Common myeloid progenitor, CD34-positive (primary cell): ENCODE measurements at places on chromosomes 13 and 19.
A peak's percentile ranks its signal among the peaks of the same experiment; 100 is the strongest.

- no peak for DNase-seq
- H3K4me1 ChIP-seq, result no peaks in the 10 kb centered on the region
- H3K27me3 ChIP-seq, result no peaks in the 10 kb centered on the region
Observed at GRCh38 chr13:50580684-50581305, 262.7 kb downstream of the DLEU7 start.

- peak overlapping the region; percentile 55 for H3K4me3 ChIP-seq
- peaks cover 28% of the 10 kb centered on the region for H3K27me3 ChIP-seq
Observed at GRCh38 chr19:1315470-1316166, 29.9 kb downstream of the EFNA2 start.

- H3K36me3 ChIP-seq, result no peaks in the 10 kb centered on the region
- DNase-seq, result no peak
- no peak overlapping the region for H3K27ac ChIP-seq
Observed at GRCh38 chr19:48395170-48395455, 1.6 kb downstream of the GRIN2D start.

DNA sequence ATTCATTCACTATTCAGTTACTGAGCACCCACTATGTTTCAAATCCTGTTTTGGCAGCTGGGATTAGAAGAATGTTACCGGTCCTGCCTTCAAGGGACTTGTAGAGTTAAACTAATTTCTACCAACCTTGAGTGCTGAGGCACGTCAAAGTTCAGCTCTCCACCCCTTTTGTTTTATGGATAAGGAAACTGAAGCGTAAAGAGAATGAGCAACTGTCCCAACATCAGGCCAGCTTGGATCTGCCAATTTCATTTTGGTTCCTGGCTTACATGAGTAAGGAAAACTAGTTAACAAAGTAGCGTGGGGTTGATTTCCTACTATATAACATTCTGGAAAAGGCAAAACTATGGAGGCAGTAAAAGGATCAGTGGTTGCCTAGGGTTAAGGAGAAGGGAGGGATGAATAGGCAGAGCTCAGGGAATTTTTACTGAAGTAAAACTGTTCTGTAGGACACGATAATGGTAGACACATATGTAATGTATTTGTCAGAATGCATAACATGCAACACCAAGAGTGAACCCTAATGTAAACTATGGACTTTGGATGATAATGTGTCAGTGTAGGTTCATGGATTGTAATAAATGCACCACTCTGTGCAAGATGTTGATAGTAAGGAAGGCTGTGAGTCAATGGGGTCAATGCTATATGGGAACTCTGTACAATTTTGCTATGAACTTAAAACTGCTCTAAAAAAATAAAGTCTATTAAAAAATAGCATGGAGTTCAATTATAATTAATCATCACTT is 19.9 kb upstream of the MTIF3 start:
- no peaks in the 10 kb centered on the region for H3K27me3 ChIP-seq
- H3K4me3 ChIP-seq, result no peak overlapping the region
- no peak for DNase-seq
- peaks cover 8% of the 10 kb centered on the region for H3K4me1 ChIP-seq

GRCh38 chr13:73984201-73984600 is 150.0 kb downstream of the KLF12 start:
- no peak overlapping the region for H3K4me3 ChIP-seq
- H3K27me3 ChIP-seq, result no peaks in the 10 kb centered on the region
- H3K27ac ChIP-seq, result no peak overlapping the region
- no peak for DNase-seq
- peaks cover 7% of the 10 kb centered on the region for H3K36me3 ChIP-seq

DNA sequence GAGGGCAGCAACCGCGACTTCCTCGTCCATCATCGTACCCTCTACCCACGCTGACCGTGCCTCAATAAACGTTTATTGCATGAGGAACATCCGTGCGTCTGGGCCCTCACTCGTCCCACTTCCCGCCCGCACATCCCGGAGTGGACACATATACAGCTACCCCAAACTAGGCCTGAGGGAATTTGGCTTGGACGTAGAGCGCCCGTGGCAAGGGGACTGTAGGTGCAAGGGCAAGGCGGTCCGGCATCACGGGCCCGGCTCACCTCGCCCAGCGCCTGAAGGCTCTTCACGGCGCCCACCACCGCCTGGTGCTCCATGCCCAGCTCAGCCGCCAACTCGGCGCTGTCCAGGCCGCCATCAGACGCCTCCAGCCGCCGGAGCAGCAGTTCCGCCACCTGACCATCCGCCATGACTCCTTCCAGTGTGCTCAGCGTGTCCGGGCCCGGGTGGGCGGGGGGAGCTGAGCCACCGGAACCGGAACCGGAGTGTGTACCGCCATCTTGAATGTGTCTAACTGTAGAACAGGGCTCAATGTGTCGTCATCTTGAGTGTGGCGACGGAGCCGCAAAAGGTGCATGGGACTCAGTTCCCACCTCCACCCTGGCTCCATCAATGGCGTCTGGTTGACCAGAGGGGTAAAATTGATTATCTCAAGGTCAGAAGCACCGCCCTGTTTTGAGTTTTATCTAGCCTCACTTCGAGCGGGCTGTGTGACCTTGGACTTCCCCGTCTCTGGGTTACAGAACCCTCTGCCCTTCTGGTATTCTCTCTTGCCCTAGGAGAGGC is at the start of gene FARSA:
FARSA (minus strand) TSS at position 425 of the 786 bp plus-strand sequence; CDS start at position 410, 15 bp downstream.
- DNase-seq, result peak; percentile 92
- peaks cover 49% of the 10 kb centered on the region for H3K4me1 ChIP-seq
- H3K27ac ChIP-seq, result peak within 1 kb of the TSS; percentile 90
- H3K36me3 ChIP-seq, result peaks cover 6% of the 10 kb centered on the region
- H3K4me3 ChIP-seq, result peak within 1 kb of the TSS; percentile 95

DNA sequence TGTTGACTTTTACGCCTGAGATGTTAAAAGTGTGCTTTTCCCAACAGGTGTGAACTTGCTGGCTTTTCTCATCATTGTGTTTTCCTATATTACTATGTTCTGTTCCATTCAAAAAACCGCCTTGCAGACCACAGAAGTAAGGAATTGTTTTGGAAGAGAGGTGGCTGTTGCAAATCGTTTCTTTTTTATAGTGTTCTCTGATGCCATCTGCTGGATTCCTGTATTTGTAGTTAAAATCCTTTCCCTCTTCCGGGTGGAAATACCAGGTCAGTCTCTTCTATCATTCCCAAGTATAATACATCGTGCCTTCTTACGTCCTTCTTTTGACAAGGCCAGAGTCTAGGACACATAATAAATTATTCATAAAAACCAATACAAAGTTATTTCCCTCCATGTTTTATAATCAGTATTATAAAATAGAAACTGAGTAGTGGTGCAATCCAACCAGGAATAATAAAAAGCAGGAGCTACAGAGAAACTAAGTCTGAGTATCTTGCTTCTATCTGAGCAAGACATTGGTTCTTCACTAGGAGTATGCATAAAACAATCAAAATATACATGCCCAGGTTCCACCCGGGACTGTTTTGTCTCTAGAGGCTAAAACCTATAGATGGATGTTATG is 57.9 kb downstream of the RXFP2 start:
- no peak overlapping the region for H3K4me3 ChIP-seq
- no peak for DNase-seq
- no peaks in the 10 kb centered on the region for H3K36me3 ChIP-seq
- H3K27ac ChIP-seq, result no peak overlapping the region
- H3K27me3 ChIP-seq, result no peaks in the 10 kb centered on the region

- DNase-seq, result no peak
- H3K4me3 ChIP-seq, result no peak overlapping the region
- H3K36me3 ChIP-seq, result no peaks in the 10 kb centered on the region
Observed at GRCh38 chr13:113852536-113853517, 11.0 kb downstream of the GAS6 start.

DNA sequence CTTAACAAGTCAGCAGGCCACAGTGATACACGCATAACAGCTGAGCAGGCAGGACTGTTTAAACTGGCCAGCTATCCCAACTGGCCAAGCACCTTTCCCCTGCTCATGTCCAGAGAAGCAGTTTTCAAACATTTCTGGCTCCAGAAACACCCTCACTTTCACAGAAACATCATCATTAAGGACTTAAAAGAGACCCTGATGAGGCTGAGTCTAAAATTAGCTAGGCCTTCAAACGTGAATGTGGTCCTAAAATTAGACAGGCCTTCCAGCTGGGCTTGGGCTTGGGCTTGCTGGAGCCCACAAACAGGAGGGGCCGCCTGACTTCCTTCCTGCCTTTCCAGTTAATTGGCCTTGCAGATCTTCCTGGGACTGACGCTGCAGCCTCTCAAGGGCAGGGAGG is 334.2 kb downstream of the DNAJC15 start:
- no peaks in the 10 kb centered on the region for H3K36me3 ChIP-seq
- no peak overlapping the region for H3K27ac ChIP-seq
- H3K4me3 ChIP-seq, result no peak overlapping the region

DNA sequence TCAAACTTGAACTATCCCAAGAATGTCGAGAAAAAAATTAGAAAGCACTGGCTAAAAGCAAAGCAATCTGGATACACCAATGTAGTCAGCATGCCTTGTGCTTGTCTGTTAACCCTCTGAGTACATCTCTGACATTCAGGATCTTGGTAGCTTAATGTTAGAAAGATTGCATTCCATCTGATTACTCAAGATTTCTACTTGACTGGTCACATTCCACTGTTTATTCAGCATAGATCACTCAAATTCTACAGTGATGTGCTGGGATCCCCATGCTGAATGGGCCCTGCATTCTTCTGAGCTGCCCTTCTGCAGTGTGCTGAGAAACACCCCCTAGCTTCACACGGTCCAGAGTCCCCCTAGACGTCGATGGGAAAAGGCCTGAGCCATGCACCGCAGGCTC is 295.4 kb upstream of the MAB21L1 start:
- H3K27ac ChIP-seq, result no peak overlapping the region
- H3K4me3 ChIP-seq, result no peak overlapping the region
- DNase-seq, result no peak
- H3K4me1 ChIP-seq, result no peaks in the 10 kb centered on the region
- H3K27me3 ChIP-seq, result peaks cover 6% of the 10 kb centered on the region
- H3K36me3 ChIP-seq, result no peaks in the 10 kb centered on the region

DNA sequence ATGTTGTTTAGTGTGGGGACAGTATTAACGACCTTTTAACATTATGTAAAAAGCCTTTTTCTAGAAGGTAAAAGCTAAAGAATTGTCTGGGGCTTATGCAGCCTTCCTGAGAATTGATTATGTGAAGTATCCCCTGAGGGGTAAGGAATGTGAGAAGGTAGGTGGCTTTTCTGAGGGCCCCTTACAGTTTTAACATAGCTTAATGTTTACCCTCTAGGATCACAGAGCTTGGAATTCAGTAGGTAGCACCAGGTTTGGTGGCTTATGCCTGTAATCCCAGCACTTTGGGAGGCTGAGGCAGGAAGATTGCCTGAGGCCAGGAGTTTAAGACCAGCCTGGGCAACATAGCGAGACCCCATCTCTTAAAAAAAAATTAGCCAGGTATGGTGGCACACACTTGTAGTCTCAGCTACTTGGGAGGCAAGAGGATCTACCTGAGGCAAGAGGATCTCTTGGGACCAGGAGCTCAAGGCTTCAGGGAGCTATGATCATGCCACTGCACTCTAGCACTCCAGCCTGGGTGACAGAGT is 101.3 kb downstream of the OLFM4 start:
- H3K4me1 ChIP-seq, result no peaks in the 10 kb centered on the region
- no peaks in the 10 kb centered on the region for H3K36me3 ChIP-seq
- H3K27me3 ChIP-seq, result no peaks in the 10 kb centered on the region
- no peak for DNase-seq
- no peak overlapping the region for H3K4me3 ChIP-seq
- H3K27ac ChIP-seq, result no peak overlapping the region

- H3K36me3 ChIP-seq, result no peaks in the 10 kb centered on the region
- H3K4me3 ChIP-seq, result no peak overlapping the region
- H3K4me1 ChIP-seq, result peaks cover 51% of the 10 kb centered on the region
Observed at GRCh38 chr19:51421229-51422052, 4.0 kb upstream of the SIGLEC10 start.

GRCh38 chr19:55283548-55284377 is at the start of gene BRSK1:
BRSK1 (plus strand) TSS chr19:55283997; CDS start chr19:55284443, 446 bp downstream.
- no peak within 1 kb of the TSS for H3K4me3 ChIP-seq
- peaks cover 18% of the 10 kb centered on the region for H3K4me1 ChIP-seq
- H3K27ac ChIP-seq, result no peak within 1 kb of the TSS
- DNase-seq, result peak; percentile 57
- H3K36me3 ChIP-seq, result no peaks in the 10 kb centered on the region
